H54 (cell line): ENCODE measurements at places on chromosomes 7 and 10.
A peak's percentile ranks its signal among the peaks of the same experiment; 100 is the strongest.

DNA sequence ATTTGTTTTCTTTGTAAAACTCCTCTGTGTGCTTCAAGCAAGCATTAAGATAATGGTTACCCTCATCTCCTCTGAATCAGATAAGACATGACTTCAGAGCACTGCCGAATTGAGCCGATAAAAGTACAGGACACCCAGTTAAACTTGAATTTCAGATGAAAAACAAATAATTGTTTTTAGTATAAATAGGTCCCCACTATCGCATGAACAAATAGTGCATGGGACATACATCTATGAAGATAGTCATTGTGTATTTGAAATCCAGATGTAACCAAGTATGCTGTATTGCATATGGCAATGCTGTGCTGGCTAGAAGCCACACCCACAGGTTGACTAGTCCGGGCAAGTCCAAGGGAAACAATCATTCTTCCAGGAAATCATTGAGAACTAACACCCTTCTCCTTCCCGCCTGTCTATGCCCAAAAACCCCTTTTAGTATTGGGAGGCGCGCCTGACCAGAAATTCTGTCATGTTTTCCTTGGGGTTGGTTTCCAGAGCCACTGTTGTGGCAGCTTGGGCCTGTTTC lies 12.6 kb upstream of the FGFR2 start:
- no peak for DNase-seq

- DNase-seq = no peak
Observed at GRCh38 chr10:132630666-132631337, 93.2 kb downstream of the INPP5A start.

DNA sequence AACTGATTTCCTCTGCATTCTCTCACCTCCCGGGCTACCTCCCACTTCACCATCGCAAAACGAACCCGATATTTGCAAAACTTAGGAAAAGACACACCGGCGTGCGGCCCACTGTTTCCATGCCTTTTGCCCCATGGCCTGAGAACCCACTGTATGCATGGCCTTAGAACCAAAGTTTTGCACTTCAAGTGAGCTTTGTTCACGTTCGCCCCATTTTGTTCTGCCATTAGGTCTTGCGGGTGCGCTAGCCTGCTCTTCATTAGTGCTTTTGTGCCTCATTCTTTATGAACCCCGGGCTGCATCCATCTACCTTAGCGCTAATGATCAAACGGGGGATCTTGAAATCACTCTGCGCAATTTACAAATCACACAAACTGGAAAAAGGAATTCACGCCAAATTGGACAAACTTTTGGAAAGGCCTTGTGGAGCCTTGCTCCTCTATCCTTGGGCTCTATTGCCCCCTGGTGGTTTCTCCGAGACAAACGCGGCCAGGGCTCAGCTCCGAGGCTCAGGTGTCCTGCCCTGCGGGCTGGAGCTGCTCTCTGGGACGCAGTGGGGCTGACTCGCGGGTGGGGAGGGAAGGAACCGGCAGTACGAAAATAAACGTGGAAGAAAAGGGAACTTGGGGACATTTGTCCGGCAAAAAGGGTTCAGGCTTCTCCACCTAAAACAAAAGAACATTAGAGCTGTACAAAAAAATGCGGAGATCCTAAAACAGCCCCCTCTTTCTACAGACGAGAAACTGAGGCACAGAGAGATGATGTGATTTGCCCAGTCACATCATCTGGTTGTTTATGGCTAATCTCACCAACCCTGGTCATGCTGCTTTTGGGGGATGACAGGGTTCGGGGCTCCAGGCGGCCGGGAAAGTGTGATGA lies 300.4 kb upstream of the NFE2L3 start:
- peak; percentile 71 for DNase-seq

- DNase-seq = peak; percentile 26
Observed at GRCh38 chr10:31319602-31320549, 860 bp downstream of the ZEB1 start.

DNA sequence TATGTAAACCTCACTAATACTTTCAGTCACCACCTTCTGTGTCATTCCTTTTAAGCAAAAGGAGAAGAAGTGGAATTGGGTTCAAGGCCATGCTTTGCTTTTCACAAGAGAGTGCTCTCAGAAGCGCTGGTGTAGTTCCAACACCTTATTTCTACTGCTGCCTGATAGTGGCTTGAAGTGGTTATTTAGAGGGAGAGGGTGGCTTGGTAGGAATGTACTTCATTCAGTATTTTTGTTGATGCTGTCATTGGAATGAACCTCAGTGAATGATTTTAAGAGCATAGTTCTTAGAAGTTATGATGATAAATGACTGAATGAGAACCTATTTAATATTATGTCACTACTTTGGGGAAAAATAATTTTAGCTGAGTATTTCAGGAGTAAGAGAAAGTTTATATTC lies 396.7 kb downstream of the EXOC4 start:
- DNase-seq = no peak

DNA sequence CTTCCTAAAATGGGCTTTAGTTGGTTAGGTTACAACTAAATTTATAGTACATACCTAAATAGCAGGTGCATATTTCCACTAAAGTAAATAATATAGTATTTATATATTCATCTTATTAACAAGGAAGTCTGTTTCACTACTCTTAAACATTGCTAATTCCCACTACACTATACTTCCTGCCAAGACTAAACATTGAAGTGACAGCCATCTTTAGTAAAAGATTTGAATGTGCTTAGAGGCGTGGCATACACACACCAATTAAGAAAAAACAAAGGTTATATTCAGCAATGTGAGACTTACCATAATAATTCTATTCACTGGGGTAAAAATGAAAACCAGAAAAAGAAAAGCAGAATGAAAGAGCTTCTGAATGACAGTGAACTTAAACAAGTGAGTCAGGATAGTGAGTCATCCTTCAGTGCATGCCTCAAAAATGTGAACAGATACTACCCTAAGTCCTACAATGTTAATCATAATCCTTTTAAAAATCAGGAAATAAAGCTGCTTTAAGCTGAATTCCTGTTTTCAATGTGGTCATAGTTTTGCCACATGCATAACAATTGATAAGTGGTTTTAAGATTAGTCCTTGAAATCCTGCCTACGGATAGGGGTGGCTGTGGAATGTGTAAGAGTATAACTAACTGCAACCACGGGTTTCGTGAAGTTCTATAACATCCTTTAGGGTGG lies 59.4 kb downstream of the USP6NL start:
- DNase-seq = peak; percentile 21

GRCh38 chr10:484925-485661 lies 204.4 kb downstream of the DIP2C start:
- no peak for DNase-seq

DNA sequence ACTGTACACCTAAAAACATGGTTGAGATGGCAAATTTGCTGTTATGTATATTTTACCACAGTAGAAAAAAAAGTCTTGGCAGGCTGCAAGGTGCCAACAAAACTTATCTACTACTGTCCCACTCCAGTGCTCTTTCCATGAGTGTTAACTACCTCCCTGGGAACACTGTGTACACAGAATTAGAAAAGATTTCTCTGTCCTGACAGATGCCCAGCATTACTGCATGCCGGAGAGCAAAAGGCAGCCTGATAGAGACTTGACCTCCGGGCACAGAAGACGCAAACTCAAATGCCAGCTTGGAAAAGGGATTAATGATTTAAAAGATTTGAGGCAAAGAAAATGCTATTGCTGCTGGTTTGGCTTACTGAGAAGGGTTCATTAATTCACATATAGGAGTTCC lies 228.8 kb downstream of the TMEM178B start:
- DNase-seq = no peak

- no peak for DNase-seq
Observed at GRCh38 chr7:23542752-23543151, 11.0 kb upstream of the TRA2A start.

GRCh38 chr10:47330366-47330765 lies 8.1 kb downstream of the GDF2 start:
- no peak for DNase-seq

DNA sequence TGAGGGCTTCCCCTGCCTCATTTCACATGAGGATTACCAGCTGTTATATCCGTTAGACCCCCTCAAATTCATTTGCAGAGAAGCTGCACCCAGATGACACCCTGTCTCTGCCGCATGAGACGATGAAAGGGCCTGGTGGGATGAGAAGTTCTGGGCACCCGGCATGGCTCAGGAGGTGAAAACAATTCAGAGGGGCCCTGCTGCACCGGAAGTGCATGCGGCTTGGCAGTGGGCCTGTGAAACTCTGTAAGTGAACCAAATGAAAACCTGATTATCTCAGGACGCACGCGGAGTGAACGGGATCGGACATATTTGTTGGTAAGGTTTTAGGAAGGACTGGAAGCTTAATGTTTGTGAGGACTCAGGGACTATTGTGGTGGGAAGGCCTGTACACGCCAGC lies 511.2 kb downstream of the TCERG1L start:
- no peak for DNase-seq

- no peak for DNase-seq
Observed at GRCh38 chr10:65670087-65670486, 1255.7 kb upstream of the LRRTM3 start.

DNA sequence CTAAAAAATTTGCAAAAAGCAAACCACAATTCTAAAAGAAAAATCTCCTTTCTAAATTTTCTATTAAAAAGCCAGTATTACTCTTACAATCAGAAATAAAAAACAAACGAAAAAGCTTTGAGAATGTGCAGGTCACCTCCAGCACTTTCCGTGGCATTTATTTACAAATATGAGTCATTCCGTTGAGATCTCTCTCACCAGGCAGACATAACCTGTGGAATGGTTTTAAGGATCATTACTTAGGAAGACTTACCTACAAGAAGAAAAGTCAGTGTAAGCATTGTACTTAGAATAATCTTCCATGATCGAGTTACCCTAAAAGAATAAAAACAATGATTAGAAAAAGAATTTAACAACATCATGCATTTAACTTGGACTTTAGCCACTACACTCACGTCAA lies 3.3 kb downstream of the SUN3 start:
- DNase-seq = no peak
